Left forelimb (tissue), 1 donor: ENCODE measurements at places on chromosomes 12 and 14.
A peak's percentile ranks its signal among the peaks of the same experiment; 100 is the strongest.

DNA sequence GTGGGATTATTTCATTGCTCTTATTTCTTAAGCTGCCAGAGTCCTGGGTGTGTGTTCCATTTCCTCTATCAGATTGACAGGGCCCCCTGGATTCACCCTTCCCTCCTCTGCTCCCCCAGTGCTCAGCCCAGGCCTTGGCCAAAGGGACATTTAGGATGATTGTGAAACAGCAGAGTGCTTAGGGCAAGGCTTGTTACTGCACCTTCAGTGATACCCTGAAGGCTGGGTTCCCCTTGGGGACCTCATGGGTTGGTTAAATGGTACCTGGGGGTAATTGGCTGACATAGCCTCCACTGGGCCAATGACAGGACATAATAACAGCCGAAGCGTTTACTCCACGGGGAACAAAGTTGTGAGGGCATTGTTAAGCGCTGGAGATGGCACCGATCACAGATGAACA, 1.3 kb upstream of the KRT72 start:
- peak; percentile 48 for DNase-seq

- no peak for DNase-seq
Observed at GRCh38 chr14:92692822-92693226, 55.6 kb downstream of the LGMN start.

GRCh38 chr12:92134638-92135274, 10.9 kb downstream of the BTG1 start:
- DNase-seq, result no peak

- no peak for DNase-seq
Observed at GRCh38 chr12:5138845-5139244, 95.2 kb downstream of the KCNA5 start.

- no peak for DNase-seq
Observed at GRCh38 chr14:66600416-66600815, 92.5 kb downstream of the GPHN start.

DNA sequence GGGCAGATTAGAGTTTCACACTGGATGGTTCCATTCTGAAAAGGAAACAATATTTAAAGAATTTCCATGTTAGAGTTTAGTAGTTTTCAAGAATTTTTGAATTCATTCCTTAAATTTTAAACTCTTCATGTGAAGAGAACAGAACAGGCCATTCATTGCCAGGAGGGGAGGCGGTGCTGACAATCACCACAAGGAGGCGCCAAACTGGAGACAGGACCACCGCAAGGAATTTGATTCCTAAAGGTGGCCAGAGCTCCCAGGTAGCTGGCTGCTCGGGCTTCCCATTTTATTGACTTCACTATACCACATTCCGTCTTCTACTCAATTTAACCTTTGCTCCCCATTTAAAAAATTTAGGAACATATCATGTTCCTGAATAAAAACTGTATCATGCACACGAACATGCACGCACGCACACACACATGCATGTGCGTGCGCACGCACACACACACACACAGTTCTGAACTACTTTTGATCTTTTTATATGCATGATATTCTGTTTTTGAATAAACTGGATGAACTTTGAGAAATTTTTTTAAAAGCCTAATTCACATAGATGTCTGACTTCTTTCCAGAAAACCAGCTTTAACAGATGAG, 101.2 kb downstream of the NELL2 start:
- DNase-seq, result no peak

GRCh38 chr14:40656311-40656710, 950.4 kb upstream of the LRFN5 start:
- DNase-seq, result no peak
